ENCODE measurements at places on chromosomes 3 and 15. TPM values are rescaled to one million over a fixed set of nuclear protein-coding genes. Genes with fewer than 3 reads are reported as not detected.

Gene ACKR2
- total RNA-seq = not detected

Gene SPINK8
- total RNA-seq = not detected

Gene IQCB1
- 35.6 TPM for total RNA-seq

Gene CCR4
- total RNA-seq = not detected

Gene KLHL40
- total RNA-seq = not detected

Gene GABRA5
- total RNA-seq = not detected

- DNase-seq = no peak
Measured at GRCh38 chr3:122343654-122344053, 18.6 kb downstream of the CSTA start.

DNA sequence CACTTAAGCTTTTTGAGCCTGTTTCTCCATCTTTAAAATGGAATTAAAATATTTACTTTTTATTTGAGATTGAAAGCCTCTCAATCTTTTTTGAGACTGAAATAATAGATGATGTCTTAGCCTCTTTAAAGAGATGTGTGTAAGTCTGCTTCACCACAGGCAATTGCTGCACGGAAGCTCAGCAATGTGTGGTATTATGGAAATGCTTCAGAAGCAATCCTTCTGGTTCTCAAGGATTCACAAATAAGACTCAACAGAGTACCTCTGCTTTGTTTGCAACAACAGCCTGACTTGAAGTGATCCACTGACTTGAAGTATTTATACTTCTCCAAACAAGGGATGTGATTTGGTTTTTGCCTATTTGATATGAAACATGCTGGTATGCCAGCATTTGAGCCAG is 332.0 kb upstream of the RASGRP1 start:
- DNase-seq = no peak

DNA sequence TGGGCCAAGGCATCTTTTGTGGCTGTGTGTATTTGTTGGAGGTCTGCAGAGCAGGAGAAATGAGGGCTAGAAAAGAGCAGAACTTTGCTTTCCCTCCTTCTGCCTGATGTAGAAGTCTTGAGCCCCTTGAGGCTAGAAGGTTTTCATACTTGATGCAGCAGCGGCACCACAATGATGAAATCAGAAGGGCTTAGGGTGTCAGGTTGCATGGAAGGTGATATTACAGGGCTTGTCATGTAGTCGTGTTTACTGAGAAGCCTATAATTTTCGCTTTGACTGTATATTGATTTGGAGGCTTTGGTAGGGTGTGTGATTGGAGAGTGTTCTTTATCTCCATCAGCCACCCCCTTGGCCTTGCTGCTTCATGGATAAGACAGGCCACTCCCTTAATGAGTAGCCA is 339.8 kb downstream of the THSD4 start:
- DNase-seq = no peak

GRCh38 chr3:187064210-187065115 is 74.8 kb downstream of the RPL39L start:
- DNase-seq = no peak

DNA sequence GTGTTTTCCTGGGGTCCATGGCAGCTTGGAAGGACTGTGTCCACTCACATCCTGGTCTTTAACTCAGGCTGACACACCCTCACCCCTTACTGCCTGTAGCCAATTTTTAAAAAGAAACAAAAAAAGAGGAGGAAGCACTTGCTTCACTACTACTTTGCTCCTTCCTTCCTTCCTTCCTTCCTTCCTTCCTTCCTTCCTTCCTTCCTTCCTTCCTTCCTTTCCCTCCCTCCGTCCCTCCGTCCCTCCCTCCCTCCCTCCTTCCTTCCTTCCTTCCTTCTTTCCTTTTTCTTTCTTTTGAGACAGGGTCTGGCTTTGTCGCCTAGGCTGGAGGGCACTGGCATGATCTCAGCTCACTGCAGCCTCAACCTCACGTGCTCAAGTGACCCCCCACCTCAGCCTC is 25.5 kb upstream of the AKAP13 start:
- no peak for DNase-seq

- no peak for DNase-seq
Measured at GRCh38 chr15:86444527-86444926, 364.9 kb downstream of the AGBL1 start.

- DNase-seq = peak; percentile 18
Measured at GRCh38 chr3:172717493-172718088, 6.7 kb upstream of the NCEH1 start.

- DNase-seq = no peak
Measured at GRCh38 chr15:62047282-62047827, 12.9 kb downstream of the VPS13C start.

DNA sequence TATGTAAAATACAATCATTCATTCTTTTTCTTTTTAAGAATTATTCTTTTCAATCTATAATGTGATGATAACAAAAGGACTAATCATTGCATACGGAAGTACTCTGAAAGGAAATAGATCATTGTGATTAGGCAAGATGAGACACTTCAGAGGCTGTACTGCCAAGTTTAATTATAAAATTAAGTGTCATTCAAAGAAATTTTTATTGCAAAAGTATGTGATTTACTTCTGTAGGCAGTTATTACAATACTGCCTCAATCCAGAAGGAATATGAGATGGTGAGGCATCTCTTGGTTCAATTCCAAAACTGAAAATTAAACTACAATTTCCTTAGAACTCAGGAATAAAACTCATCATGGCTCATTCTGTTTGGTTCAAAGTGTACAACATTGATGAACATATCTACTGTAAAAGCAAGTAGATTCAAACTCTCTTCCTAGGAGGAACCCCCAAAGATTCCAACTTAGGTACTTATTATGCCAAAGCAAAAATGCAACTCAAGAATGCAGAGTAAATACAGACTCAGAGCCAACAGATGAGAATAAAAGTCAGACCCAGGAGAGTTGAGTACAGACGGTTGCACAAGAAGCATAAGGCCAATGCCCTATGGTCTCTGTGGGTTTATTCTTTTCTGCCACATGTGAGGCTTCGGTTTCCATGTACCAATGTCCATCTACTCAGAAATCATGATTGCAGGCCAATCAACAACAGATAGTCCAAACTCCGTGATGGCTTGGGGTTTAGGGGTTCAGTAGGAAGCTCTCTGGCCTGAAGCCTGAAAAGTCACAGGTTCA is 118.5 kb upstream of the WNT5A start:
- DNase-seq = no peak

- no peak for DNase-seq
Measured at GRCh38 chr3:108071368-108071767, 19.5 kb downstream of the CD47 start.

DNA sequence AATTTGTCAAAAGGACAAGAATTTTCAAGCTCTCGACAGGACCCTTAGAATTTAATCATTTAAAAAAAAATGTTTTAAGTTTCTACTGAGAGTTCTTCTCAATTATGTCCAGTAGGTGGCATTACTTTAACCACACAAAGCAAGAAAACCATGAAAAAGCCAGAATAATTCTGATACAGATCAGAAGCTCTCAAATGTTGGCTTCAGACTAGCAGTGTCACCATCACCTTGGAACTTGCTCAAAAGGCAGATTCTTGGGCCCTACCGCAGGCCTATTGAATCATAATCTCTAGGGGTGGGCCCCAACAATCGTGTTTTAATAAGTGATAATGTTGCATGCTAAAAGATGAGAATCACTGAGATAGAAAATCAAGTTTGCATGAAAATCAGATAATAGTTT is 99.5 kb upstream of the KCNMB2 start:
- DNase-seq = peak; percentile 35

GRCh38 chr3:107498646-107499045 is 24.1 kb upstream of the BBX start:
- DNase-seq = no peak

- no peak for DNase-seq
Measured at GRCh38 chr3:4642611-4643010, 149.5 kb downstream of the ITPR1 start.

GRCh38 chr15:88908697-88909621 is 4.2 kb downstream of the MFGE8 start:
- no peak for DNase-seq

DNA sequence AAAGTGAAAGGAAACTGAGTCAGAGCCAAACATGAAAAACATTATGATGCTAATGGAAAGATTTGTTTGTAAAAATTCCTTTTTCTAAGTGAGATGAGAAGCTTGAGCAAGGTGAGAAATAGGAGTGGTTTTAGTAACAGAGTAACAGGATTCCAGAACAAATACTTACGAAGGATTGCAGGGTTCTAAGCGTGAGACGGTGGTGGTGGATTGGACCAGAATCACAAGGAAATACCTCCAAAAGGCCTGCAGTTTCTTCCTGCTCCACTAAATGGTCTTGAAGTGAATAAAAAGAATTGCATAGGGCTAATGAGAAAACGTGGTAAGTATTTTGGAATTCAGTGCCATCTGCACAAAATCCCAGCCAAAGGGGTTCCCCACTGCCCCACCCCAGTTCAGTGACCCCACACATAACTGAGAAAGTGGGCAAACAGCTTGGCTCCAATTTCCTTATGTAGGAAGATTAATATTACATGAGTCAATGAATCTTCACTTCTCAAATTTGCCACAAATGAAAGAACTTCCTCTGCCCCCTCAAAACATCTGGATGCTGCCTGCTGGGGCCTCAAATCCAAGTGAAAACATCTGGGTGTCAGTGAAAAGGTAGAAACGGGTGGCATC is 283.8 kb upstream of the NR2F2 start:
- no peak for DNase-seq

- peak; percentile 97 for DNase-seq
Measured at GRCh38 chr3:126858887-126859286, 124.0 kb upstream of the PLXNA1 start.

- peak; percentile 86 for DNase-seq
Measured at GRCh38 chr3:147945968-147946519, 536.9 kb downstream of the ZIC1 start.

- DNase-seq = no peak
Measured at GRCh38 chr3:46100812-46101211, 73.5 kb upstream of the XCR1 start.

DNA sequence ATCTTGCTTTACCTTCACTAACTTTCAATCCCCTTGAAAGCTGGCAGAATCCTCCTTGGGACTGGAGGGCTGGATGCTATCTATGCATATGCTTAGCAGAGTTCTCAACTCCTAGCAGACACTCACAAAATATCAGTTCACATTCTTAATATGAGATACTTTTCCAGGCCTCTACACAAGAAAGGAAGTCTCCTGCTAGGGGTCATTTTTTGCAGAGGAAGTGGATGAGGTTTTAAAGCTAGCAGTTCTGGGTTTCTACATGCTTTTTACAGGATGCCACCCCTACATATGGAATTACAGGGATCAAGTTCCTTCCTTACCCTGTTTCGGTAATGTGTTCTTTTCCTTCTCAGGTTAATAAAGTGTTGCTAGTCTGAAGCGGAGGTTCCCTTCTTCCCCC is 206.3 kb upstream of the TP63 start:
- DNase-seq = no peak

DNA sequence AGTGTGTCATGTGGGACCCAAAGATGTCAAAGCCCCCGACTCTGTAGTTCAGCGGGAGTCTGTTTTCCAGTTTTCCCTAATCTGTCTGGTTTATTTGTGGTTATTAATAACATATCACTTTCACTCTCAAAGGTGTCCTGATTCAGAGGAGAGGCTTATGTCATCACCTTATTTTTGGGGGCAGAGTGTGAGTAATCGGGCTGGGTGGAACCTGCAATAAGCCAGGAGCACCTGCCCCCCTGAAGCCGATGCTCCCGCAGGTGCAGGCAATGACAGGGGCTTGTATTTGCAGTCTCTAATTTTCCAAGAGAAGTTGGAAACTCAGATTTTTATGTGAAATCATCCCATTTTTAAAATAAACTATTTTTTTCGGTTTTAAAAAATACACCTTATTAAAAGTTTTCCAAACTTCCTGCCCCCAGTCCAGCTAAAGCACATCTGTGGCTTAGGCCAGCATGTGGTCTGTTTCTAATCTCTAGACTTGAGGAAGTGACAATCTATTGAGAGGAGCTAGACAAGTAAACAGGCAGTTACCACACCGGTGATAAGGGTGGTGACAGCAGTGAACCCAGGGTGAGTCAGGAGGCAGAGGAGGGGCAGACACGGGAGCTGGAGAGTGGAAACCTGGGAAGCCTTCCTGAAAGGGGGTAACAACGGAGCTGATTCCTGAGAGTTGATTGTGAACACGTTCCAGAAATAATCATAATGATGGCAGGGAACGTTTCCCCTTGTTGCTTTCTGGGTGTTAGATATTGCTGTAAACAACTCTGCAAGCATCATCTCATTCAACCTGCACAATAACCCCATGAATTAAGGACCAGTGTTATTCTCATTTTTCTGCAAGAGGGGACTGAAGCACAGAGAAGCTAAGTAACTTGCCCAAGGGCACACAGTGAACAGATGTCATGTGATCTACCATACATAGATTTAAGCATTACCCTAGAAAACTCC is 37.2 kb downstream of the BHLHE40 start:
- peak; percentile 96 for DNase-seq

GRCh38 chr3:36698314-36698713 is 66.0 kb downstream of the DCLK3 start:
- DNase-seq = no peak

DNA sequence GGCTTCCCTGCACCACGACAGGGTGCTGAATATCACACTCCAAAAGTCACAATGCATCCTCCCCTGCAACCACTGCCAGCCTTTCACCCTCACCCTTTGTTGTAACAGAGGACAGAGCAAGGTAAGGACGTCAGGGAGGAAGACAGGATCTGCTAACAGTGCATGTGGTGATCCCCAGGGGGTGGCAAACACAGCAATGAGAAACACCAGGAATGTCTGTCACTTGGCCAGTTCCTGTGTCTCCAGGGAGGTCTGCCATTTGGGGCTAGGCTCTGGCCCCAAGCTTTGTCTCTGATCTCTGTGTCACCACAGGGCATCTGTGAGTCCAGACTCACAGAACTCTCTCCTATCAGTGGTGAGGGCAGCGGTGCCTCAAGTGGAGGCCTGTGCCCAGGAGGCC is 54.3 kb upstream of the SLC24A5 start:
- no peak for DNase-seq

DNA sequence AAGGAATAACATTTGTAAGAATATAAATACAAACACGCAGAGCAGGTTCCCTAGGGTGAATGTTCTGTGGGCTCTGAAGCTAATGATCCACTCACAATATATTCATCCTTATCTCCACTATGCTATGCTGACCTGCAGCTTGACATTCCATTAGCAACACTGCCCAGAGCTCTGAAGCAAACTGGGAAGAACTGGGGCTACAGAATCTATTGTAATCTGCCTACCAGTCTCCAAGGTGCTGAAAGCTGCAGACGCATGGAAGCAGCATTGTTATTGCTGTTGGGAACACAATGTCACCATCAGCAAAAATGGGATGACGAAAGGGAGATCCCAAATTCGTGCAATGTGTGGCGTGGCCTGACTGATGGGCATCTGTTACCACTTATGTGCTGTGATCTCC is 316.7 kb upstream of the RORA start:
- DNase-seq = no peak

- DNase-seq = no peak
Measured at GRCh38 chr3:39158148-39158715, 4.8 kb upstream of the CSRNP1 start.

DNA sequence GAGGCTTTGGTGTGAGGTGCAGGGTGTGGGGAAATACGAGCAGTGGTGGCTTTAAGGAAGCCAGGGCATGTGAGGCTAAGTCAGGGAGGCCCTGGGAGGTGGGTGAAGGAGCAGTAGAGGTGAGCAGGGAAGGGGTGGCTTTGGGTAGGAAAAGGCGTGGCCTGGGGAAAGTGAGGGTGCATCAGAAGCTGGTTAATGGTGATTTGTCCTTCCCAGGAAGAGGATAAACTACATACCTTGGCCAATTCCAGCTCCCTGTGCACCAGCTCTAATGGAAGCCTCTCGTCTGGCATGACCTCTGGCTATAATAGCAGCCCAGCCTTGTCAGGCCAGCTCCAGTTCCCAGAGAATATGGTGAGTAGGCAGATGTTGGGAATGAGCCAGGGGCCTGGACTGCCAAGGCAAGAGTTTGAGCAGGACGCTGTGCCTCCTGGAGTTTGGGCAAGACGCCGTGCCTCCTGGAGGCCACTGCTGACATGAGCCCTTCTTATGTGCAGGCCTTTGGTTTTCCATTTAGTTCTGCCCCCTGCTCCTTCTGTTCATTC is 41.3 kb downstream of the CDAN1 start:
- DNase-seq = no peak

Measured in A172 (cell line).